SJSA1 (cell line): ENCODE measurements at places on chromosomes 3 and 15. TPM values are rescaled to one million over a fixed set of nuclear protein-coding genes. Genes with fewer than 3 reads are reported as not detected.

GRCh38 chr15:49953421-49953820 is 165.6 kb downstream of the ATP8B4 start:
- DNase-seq = no peak

GRCh38 chr3:60046210-60046609 is 996.4 kb upstream of the CFAP20DC start:
- DNase-seq = no peak

Gene ZNF860
- total RNA-seq = 0.53 TPM in 1 of 2 replicates, not detected in the other

DNA sequence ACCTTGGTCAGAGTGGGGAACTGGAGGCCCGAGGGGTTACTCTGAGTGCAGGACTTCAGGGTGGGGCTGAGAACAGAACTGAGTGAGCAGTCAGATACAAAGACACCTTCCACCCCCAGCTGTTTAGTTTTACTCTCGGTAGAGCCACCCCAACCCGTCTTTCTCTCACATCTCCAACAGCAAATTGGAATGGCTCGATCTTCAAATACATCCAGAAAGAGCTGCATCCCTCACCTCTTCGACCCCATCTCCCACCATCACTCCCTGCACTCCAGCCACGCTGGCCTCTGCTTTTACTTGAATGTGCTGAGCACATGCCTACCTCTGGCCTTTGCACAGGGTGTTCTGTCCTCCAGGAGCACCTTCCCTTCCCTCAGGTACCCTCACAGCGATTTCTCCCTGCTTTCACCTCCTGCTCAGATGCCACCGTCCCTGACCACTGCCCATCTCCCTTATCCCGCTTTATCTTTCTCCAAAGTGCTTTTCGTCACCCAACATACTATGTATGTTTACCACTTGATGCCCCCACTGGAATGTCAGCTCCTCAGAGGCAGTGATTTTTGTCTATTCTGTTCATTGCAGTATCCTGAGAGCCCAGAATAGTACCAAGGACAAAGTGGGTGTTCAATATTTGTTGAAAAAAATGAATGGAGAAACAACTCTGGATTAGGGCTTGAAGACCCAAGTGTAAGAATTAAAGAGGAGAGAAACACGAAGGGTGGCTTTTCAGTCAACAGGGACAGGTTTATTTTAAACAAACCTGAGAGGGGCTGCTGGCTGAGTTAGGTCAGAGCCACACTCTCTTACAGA is 4.4 kb downstream of the CHCHD4 start:
- DNase-seq = no peak

GRCh38 chr15:82532991-82533481 is 7.2 kb downstream of the RPS17 start:
- DNase-seq = no peak

DNA sequence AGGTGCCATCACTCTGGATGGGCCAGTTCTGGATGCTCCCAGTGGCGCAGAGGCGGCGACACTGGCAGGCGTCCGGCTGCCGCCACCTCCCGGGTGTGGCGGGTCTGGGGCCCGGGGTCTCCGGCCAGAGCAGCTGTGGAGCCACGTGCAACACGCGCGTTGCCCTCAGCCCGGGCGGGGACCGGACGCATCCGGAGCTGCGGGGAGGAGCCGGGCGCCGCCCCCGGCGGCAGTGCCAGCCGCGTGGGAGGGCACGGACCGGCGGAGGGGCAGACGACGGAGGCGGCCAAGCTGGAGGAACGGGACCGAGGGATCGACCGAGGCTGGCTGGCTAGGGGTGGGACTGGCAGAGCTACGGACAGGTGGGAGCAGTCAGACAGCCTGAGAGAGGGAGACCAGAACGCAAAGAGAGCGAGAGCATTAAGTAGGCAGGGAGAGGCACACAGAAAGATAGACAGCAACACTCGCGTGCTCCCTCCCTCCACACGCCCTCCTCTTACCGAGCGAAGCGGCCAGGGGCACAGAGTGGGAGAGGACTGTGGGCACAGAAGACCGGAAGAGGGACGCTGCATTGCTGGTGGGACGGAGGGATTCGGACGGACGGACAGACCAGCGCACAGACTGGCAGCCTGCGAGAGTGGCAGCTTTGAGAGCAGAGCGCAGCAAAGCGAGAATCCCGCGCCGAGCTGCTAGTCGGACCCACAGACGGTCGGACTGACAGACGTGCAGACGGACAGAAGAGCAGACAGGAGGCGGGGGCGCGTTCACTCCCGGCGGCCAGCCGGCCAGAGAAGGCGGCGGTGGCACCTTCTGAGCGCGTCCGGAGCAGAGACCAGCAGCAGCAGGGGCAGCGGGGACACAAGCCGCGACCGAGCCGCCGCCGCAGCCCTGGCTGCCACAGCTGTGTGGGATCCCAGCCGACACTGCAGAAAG is at the start of gene ARPP21:
TSS of gene ARPP21 (plus strand) at position 272 of the 933 bp plus-strand sequence. CDS start 42,227 bp downstream, outside the sequence.
- DNase-seq = no peak

Gene ANKRD34C
- total RNA-seq = not detected in 2 replicates

Gene AEN
- total RNA-seq = 31.1 and 56.2 TPM in 2 replicates

GRCh38 chr3:37787153-37787867 is 74.4 kb upstream of the CTDSPL start:
- DNase-seq = no peak

Gene IL20RB
- total RNA-seq = 3.2 and 3.6 TPM in 2 replicates

GRCh38 chr3:12476238-12476897 is 7.9 kb upstream of the TSEN2 start:
- DNase-seq = no peak

Gene LINGO1
- total RNA-seq = not detected in 2 replicates

DNA sequence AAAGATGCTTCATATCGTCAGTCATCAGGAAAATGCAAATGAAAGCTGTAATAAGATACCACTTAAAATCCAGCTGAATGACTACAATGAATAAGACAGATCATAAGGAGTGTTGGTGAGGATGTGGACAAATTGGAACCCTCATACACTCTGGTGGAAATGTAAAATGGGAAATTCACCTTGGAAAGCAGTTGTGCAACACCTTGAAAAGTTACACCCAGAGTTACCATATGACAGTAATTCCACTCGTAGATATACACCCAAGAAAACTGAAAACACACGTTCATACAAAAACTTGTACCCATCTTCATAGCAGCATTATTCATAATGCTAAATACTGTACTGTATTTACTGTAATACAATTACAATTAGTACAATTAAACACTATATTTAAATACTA is 2.3 kb downstream of the TTC23 start:
- no peak for DNase-seq

- no peak for DNase-seq
Observed at GRCh38 chr3:30273304-30274072, 332.9 kb upstream of the TGFBR2 start.

Gene GAP43
- not detected in 2 replicates for total RNA-seq

- peak; percentile 44 for DNase-seq
Observed at GRCh38 chr3:5309171-5309570, 121.7 kb downstream of the EDEM1 start.

Gene TMEM266
- total RNA-seq = 0.21 and 1.4 TPM in 2 replicates

DNA sequence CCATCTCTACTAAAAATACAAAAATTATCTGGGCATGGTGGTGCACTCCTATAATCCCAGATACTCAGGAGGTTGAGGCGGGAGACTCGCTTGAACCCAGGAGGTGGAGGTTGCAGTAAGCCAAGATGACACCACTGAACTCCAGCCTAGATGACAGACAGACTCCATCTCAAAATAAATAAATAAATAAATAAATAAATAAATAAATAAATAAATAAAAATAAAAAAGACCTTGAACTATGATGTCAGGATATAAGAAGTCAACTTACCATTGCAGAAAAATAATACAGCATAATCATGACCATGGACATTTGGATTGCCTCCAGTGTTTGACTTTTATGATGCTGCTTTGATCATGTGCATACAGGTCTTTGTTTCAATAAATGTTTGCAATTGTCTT is 484.3 kb upstream of the ROBO1 start:
- no peak for DNase-seq

Gene IREB2
- 16.3 and 23.8 TPM in 2 replicates for total RNA-seq

Gene CAMP
- not detected in 2 replicates for total RNA-seq

DNA sequence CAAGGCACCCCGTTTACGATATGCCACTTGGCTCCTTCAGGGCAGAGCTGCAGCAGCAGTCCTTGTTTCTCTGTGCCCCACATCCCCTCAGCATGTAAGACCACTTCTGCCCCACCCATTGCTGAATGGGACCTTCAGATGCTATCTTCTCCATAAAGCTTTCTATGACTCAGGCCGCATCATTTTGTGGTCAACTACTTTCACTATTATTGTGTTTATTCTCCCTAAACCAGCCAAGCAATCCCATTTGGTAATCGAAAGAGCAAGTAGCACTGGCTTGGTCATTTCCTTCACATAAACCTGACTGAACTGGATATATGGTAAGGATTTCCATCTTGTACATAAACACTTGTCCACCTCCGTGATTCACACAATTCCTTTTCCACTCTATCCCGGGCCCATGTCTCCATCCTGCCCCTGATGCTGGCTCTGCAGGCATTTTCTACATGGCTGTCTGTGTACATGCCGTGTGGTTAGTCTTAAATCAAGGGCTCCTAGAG is 25.7 kb downstream of the LIPC start:
- peak; percentile 75 for DNase-seq
